ENCODE measurements at places on chromosomes 1 and 21. TPM values are rescaled to one million over a fixed set of nuclear protein-coding genes. Genes with fewer than 3 reads are reported as not detected.

The GPBP1L1 gene
- 57.5 TPM for polyA plus RNA-seq

The OR2L13 gene
- polyA plus RNA-seq: not detected

The C4BPA gene
- 0.49 TPM for polyA plus RNA-seq

The RPTN gene
- not detected for polyA plus RNA-seq

GRCh38 chr1:87074001-87074795, 159.8 kb downstream of the HS2ST1 start:
- DNase-seq: peak; percentile 4

- DNase-seq: no peak
Observed at GRCh38 chr1:112532064-112532463, 23.3 kb downstream of the WNT2B start.

- no peak for DNase-seq
Observed at GRCh38 chr1:231421546-231421970, 529 bp downstream of the EGLN1 start.

- DNase-seq: no peak
Observed at GRCh38 chr1:172373864-172374263, 46.6 kb upstream of the C1orf105 start.

DNA sequence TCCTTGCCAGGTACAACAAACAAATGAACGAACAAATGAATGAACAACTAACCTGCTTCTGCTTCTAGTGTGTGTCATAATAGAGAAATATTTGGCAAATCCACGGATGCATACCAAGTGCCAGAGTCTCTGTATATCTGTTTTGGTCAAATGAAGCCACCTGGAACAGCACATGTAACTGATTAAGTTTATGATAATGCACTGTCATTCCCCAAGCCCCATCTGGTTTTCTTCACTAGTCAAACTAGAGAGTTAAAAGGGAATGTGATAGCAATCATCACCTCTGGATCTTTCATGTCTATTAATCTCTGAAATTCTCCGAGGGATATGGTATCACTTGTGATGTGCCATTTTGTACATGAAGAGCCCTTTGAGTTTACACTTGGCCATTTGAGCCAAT, 21.0 kb upstream of the SCAF4 start:
- DNase-seq: no peak

All from muscle of back (tissue), 13 donors.